ENCODE measurements at places on chromosomes 1 and 21.

- DNase-seq = no peak
Observed at GRCh38 chr1:53622531-53622930, 116.4 kb downstream of the GLIS1 start.

DNA sequence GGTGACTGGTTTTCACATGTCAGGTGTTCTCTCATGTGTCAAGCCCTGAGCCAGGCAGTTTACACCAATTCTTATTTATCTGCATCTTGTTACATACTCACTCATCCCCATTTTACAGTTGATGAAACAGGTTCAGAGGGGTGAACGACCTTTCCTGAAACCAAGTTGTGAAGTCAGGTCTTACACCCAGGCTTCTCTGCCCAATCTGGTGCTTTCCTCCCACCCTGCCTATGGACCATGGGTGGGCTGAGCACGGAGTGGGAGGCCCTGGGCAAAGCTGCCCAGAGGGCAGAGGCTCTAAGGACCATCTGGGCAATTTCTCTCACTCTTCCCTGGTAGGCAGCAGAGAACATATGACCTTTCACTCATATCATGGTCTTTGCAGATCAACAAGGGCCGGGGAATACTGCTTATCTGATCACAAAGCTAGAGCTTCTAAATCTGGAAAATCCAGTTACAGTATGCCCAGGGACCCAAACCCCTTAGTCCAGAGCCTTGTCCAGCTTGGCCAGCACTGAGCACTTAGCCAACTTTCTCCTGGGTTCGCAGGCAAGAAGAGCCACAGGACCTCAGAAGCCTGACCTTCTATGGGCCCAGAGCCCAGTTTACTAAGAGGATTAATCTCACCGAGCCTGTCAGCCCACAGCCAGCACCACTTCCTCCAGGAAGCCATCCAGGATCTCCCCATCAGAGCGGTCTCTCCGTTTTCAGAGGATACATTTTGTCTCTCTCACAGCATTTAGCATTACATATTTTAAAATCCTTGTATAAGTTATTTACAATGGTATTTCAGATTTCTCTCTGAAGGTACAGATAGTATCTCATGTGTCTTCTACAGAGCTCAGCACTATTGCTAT, 16.0 kb upstream of the TTC39A start:
- DNase-seq = no peak

- no peak for DNase-seq
Observed at GRCh38 chr21:28943631-28944030, 49.0 kb downstream of the LTN1 start.

- DNase-seq = no peak
Observed at GRCh38 chr1:4461726-4462290, 192.6 kb upstream of the AJAP1 start.

DNA sequence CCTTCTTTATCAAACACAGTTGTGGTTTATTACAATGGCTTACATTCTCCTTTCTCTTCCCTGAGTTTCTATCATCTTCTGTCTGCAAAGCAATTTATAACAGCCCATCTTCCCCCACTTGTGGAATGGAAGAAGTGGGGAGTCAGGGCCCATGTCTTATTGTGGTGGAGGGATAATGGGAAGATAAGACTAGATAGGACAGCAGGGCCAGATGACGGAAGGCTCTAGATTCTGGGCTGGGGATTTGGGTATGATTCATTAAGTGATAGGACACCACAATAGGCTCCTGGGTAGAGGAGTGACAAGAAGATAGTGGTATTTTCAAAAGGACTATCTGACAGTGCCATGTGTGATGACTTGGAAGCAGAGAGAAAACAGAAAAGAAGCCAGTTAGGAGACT, 450.6 kb downstream of the TTLL7 start:
- DNase-seq = no peak
